ENCODE measurements at places on chromosomes 1 and 21.

DNA sequence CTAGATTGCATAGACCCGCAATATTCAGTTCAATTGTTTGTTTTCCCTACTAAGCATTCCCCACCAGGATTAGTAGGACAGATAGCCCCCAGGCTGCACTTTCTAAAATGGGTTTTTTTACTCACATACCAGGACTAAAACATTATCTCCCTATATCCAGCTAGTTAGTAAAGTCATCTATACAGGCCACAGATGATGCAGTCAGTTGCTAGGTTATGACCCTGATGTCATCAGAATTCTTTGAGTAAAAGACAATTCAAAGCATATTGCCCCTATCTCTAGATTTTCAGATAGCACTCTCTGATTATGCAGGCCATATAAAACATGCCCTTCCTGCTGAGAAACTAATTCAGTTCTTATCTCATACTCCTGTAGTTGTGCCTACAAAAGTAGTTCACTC, 203.6 kb downstream of the LBR start:
- DNase-seq = no peak

- DNase-seq = no peak
Measured at GRCh38 chr1:45493116-45493697, 2.2 kb upstream of the TESK2 start.

DNA sequence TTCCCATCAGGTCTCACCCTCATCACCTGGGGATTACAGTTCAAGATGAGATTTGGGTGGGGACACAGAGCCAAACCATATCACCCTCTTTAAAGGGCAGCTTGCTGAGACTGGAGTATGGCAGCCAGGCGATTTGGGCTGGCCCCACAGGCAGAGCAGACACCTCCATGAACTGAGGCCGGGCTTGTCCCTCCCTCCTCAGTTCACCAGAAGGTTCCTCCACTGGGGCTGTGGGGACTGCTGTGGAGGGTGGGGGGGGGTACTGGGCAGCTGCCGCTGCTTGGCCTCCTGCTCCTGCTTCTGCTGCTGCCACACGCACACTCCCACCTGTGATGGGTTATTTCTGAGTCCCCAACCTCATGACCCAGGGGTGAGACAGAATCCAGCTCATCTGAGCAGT, 53.9 kb upstream of the PDE9A start:
- no peak for DNase-seq

DNA sequence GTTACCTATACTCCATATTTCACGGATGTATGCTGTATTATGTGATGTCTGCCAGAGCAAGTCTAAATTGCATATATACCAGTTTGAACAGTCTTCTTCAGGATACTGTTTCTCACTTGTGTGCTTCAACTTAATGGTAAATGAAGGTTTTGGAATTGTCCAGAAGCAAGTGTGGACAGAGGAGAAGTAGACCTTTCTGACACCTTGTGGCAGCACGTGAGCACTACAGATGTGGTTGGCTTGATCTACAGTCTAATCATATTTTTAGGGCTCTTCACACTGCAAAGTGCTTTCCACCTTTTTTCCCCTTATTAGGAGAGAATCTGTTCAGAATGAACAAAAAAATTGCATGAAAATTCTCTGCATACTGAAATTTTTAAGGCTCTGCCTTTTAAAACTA, 10.9 kb downstream of the MORC3 start:
- peak; percentile 50 for DNase-seq

- peak; percentile 85 for DNase-seq
Measured at GRCh38 chr21:41895643-41896493, 16.7 kb upstream of the PRDM15 start.

DNA sequence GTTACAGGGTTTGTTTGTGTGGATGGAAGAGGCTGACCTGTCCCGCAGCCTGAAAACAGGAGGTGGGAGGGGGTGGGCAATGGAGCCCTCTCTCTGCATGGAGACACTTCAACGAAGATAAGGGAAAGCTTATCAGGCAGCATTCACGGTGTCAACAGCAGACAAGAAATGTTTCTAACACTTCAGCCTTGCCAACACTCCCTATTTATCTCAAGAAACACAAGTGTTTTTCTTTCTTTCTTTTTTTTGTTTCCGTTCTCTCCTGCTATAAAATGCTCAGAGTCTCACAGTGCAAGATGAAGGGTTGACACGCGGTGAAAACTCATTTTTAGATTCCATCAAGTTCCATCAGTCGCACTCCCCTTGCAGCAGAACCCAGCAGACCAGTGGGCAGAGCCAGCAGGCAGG, 594.4 kb downstream of the MATN1 start:
- DNase-seq = peak; percentile 38
